ENCODE measurements at places on chromosomes 12 and 14.

- DNase-seq: no peak
Observed at GRCh38 chr14:58677996-58678395, 40.2 kb downstream of the DACT1 start.

- no peak for DNase-seq
Observed at GRCh38 chr12:75577812-75578211, 66.4 kb upstream of the KRR1 start.

DNA sequence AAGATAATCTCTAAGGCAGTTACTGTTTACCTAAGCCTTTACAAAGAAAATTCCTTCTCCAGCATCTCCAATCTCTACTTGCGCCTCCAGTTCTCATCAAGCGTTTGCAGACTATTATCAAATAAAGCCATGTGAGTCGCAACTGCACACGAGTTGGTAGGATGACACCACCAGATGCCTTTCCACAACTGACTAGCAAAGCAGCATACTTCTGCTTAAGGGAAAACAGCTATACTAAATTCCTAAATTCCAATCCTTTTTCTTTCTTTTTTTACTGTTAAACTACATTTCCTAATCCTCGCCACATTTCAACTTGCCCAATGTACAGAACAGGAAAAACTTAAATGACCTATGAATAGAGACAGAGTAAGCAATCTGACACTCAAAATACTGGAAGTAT lies 166.7 kb downstream of the ITPR2 start:
- no peak for DNase-seq

- no peak for DNase-seq
Observed at GRCh38 chr12:27095346-27095745, 13.0 kb upstream of the C12orf71 start.

GRCh38 chr12:91785655-91786498 lies 359.8 kb downstream of the BTG1 start:
- DNase-seq: no peak

DNA sequence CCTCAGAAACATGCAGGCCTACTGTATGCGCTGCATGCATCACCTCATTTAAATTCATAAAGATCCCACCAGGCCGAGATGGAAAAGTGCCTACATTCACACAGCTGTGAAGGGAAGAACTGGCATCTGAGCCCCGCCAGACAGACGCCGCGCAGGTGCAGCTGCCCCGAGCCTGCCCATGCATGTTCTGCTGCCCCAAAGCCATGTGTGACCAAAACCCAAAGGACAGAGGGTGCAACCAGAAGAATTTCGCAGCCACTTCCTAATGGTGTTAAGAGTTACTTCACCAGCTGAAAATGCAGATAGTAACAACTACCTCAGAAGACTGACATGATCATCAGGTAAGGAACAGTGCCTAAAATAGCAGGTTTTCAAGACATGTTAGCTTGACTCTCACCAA lies 13.5 kb upstream of the KRT8 start:
- DNase-seq: no peak

DNA sequence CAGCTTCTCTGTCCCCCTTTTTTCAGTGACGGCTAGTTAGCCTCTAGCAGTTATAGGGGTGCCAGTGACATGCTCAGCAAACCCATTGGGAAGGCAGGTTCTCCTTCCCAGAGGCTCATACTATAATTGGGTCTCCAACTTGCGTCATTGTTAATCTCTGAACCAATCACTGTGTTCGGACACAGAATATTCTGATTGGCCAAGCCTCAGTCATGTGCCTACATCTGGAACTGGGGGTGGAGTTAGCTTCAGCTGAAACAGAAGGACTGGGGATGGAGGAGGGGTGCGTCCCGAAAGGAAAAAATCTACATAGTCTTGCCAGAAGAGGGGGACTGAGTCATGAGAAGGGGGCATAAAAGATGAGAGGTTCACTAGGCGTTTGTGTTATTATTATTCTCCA lies 165.6 kb downstream of the SUDS3 start:
- no peak for DNase-seq

GRCh38 chr12:114562654-114563053 lies 121.3 kb downstream of the TBX3 start:
- DNase-seq: no peak

- DNase-seq: no peak
Observed at GRCh38 chr12:33587354-33587753, 147.7 kb upstream of the SYT10 start.

- no peak for DNase-seq
Observed at GRCh38 chr12:55642267-55642666, 5.6 kb downstream of the OR10P1 start.

GRCh38 chr14:104383996-104384775 lies 195.4 kb upstream of the C14orf180 start:
- DNase-seq: no peak

DNA sequence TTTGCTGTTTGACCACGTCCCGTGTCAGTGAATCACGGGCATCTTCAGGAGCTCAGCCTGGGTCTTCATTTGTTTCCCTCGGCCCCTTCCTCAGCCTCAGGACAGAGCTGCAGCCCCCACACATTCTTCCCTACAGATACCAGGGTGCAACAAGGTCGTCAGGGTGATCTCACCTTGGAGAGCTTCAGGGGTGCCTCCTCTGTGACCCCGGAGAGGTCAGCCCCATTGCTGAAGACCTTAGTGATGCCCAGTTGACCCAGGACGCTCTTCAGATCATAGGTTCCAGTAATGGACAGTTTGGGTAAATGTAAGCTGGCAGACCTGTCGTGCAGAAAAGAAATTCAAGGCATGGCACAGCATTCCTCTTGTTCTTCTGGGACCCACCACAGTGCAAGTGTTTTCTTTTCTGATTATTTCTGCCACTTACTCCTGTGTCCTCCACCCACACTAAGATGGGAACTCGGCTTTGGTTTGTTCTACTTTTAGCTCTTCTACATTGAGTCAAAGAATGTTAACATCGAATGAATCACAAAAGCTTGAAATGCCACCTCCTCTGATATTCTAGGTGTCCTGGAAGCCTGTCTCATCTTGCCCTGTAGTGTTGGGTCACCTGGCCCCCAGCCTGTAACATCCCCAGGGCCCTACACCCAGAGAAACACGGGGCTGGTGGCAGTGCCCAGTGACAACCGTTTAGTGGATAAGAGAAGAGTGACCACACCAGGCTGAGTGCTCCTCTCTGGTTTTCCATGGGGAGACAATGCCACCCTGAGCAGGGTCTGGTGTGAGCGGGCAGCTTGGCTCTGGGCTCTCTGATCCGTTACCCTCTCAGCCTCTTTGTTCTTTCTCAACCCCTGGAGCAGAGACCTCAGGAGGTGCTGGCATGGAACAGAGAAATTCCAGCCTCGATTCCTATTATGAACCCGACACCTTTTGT lies 8.8 kb downstream of the SERPINA1 start:
- DNase-seq: no peak

DNA sequence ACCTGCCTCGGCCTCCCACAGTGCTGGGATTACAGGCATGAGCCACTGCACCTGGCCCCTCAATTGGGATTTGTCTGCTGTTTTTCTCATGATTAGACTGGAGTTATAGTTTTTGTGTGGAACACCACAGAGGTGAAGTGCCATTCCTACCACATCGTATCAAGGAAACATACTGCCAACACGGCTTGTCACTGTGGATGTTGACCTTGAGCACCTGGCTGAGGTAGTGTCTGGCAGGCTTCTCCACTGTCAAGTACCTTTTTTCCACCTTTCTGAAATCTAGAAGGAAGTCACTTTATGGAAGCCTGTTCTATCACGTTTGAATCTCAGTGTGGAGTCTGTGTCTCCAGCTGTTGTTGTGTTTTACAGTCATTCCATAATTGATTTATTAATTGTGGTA lies 21.4 kb upstream of the SEL1L start:
- no peak for DNase-seq

- no peak for DNase-seq
Observed at GRCh38 chr12:98418357-98419075, 96.9 kb upstream of the TMPO start.
